ENCODE measurements at places on chromosomes 11 and 22.

DNA sequence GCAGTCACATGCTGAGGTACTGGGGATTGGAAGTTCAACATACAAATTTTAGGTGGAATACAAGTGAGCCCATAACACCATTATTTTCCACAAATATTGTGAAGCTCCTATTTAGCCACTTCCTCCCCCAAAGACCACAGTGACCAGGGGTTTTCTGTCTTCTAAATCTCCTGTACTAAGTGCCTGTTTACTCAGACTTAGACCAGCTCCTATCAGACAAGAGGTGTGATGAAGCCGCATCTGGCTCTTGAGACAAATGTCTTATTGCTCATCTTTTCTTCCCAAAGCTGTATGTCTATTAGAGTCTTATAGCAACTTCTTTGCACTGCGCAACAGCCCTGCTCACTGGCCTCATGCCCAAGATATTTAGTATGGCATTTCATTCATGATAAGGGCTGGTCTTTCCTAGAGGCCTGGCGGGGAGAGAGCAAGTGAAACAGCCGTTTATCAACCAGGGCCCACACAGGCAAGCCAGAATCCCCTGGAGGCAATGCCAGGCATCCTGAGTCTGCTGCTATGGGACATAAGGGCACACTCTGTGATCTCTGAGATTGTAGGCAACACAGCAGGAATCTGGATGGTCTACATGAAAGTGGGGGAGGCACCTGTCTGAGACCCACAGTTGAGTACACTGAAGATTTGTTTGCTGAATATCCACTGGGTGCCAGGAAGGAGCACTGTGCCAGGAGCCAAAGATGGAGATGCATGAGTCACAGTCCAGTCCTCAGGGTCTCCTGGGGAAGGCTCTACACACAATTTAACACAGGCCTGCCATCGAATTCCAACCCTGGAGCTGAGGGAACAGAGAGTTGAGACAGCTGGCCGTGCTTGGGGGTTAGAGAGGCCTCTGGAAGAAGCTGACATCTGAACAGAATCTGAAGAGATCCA, 78.5 kb upstream of the NCAM1 start:
- DNase-seq, result no peak

- DNase-seq, result no peak
Measured at GRCh38 chr22:27310966-27311697, 490.4 kb downstream of the MN1 start.

DNA sequence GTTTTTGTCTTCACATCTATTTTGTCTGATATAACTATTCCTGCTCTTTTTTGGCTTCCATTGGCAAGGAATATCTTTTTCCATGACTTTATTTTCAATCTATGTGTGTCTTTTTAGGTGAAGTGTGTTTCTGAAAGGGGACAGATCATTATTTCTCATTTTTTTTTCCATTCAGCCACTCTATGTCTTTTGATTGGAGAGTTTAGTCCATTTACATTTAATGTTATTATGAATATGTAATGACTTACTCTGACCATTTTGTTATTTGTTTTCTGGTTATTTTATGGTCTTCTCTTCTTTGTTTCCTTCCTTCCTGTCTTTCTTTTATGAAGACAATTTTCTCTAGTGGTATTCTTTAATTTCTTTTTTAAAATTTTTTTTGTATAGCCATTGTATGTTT, 178.6 kb upstream of the CNTN5 start:
- no peak for DNase-seq

DNA sequence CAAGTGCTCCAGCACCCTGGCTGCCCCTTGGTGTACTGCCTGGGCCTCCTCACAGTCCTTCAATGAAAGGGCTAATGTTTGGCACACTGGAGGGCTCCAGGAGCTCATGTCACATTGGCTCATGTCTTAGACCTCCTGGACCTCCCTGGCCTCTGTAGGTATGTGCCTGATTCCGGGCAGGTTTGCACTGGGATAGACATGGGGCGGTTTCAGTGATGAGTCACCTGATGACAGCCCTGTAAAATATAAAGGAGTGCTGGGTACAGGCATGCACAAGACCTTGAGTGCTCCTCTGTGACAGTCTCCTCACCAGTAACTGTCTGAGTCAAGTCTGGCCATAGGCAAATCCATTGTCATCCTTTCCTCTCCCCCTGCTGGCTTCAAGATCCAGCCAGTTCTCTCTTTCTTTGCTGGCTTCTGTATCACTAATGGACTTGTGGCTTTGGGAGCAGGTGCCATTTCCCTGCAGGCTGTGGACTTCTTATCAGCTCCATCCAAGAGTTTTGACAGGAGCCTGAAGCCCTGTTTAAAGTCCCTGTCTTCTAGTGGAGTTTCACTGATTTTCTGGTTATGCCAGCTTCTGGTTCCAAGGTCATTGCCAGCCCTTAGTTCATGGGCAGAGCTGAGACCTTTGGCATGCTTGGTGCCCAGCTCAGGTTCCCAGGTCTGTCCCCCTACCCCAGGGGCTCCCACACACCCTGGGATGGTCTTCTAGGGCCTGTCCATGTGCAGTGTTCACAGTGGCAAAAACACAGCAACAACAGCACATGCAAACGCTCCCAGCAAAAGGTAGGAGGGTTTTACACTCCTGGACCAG, 22.7 kb upstream of the P2RY2 start:
- DNase-seq, result no peak

DNA sequence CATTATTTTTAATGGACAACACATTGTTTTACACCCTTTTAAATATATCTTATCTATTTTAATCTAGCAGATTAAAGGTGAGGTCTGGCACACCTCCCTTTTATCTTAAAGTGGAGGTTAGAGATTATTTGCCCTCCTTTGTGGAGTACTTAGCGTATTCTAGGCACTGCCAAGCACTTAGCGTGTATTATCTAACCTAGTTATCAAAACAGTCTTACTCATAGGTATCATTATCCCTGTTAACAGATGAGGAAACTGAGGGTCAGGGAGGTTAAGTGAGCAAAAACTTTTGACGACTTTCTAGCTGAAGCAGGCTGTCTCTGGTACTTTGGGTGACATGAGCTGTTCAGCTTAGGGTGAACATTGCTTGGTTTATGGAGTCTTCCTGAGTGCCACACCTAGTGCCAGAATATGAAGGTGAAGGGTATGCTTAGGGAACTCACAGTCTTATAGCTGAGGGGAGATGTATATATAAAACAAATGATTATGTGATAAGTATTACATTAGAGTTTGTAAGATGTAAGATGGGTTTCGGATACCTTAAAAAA, 55.0 kb downstream of the ZNRF3 start:
- DNase-seq, result no peak

- no peak for DNase-seq
Measured at GRCh38 chr11:11230802-11231562, 122.1 kb downstream of the CSNK2A3 start.

GRCh38 chr22:32023251-32023827, 19.7 kb upstream of the SLC5A1 start:
- DNase-seq, result no peak
